ENCODE measurements at places on chromosomes 12 and 14.

- DNase-seq: no peak
Observed at GRCh38 chr12:50203691-50204090, 36.5 kb upstream of the CERS5 start.

GRCh38 chr12:53058674-53059433, 9.0 kb downstream of the TNS2 start:
- DNase-seq: no peak

- peak; percentile 18 for DNase-seq
Observed at GRCh38 chr12:100795174-100795799, 711 bp downstream of the ANO4 start.

DNA sequence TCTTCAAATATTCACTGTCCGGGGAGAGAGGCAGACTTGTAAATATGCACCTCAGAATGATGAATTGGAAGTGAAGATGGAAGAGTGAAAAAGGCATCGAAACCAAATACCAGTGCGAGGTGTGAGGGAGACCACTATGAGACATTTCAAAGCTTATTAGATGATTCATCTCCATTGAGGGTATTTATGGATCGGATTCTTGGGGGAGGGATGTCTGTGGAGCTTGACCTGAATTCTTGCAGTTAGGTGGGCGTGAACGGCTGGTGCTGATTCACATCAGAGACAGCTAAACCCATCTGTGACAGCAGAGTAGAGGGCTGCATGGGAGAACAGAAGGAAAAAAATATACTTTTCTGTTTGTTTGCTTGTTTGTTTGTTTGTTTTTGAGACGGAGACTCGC, 677.2 kb downstream of the AACS start:
- DNase-seq: peak; percentile 85

DNA sequence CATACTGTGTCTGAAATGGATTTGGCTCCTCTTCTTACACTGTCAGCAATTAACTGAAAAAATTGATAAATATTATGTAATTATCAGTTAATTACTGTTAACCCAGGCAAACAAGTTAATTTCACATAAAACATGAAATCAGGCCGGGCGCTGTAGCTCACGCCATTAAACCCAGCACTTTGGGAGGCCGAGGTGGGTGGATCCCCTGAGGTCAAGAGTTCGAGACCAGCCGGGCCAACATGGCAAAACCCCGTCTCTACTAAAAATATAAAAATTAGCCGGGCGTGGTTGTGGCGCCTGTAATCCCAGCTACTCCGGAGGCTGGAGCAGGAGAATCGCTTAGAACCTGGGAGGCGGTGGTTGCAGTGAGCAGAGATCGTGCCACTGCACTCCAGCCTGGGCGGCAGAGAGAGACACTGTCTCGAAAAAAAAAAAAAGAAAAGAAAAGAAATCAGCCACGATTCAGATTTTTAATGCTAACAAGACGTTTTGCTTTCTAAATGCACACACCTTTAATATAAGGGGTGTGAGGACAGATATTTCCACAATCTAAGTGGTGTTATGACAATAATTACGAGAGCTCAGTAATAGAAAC, 473 bp upstream of the TMEM19 start:
- no peak for DNase-seq

GRCh38 chr14:64088647-64088964, 205.6 kb downstream of the ESR2 start:
- DNase-seq: no peak

DNA sequence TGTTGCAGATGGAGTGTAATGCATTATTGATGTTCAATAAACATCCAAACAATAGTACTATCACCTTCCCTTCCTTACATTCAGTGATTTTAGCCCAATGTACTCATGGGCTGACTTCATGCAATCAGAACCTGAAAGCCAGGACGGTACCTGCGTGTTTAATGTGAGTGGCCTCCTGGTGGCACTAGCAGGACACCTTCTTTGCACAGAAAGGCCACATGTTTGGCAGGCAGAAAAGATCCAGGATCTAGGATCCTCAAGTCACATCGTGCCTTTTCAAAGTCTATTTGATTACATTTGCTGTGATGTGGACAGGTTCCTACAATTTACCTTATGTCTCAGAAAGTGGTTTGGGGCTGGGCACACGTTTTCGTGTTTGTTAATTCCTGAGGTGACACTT, 82.9 kb downstream of the NEDD1 start:
- DNase-seq: peak; percentile 7

DNA sequence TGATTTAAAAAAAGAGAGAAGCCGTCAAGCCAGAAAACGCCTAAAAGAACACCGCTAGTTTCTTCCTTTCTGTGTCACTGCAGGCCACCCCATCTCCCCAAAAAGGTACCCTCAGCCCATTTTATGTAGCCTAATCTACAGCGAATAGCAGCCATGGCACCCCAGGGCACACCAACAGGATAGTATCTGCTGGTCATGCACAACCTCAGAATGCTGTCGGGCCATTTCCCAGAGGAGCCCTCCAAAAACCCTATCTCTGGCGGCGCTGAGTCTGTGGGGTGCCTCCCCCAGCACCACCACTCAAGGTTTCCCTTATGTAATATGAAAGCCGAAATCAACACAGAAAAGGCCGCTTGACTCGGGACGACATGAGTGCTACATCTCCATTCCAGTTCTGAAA, 98.9 kb downstream of the BCL11B start:
- no peak for DNase-seq

DNA sequence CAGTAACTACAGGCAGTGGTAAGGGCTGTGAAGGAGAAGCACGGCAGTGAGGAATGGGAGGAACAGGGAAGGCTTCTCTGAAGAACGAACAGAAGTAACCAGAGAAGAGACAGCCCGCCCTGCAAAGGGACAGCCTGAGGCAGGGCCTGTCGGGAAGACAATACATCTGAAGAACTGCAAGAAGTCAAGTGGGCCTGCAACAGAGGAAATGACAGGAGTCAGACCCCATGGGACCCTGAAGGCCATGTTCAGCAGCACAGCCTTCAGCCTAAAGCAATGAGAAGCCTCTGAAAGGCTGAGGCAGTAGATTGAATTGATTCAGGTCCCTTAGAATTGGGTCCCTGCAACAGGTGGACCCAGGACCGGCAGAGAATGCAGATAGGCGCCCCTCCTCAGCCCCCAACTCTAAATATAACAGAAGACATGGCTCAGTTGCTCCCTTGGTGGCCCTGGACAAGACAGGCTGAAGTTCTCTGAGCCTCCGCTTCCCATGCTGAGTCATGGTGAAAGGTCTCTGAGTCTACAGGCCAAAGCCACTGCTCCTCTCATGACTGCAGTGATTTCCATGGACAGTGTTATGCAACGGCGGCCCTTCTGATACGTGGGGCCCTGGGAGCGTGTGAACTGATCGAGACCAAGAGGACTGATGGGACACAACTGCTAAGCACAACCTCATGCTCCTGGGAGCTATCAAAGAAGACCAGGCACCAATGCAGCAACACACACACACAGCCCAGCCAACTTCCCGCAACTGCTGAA, 10.8 kb upstream of the ACTR6 start:
- no peak for DNase-seq

DNA sequence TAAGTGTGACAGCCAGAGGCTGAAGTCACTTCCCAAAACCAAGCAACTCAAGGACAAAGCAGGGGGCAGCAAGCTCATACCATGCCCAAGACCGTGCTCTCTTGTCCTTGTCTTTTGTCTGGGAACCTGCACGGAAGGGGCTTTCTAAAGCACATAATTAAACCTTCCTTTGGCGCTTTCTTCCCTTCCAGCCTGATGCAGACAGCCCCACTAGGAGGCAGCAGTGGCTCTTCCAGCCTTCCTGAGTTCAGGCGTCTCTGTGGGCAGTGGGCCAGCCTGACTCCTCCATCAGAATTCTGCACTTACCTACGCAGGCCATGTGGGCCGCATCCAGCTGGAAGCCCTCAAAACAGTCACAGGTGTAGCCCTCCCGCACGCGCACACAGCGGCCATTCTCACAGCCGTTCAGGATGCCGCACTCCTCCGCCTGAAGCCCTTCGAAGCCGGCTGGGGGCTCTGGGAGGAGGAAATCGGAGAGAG, 7.6 kb downstream of the ISCA2 start:
- DNase-seq: peak; percentile 71

- no peak for DNase-seq
Observed at GRCh38 chr14:51145246-51145645, 50.3 kb upstream of the TRIM9 start.

- DNase-seq: no peak
Observed at GRCh38 chr12:131229426-131230339, 276.0 kb downstream of the ADGRD1 start.

DNA sequence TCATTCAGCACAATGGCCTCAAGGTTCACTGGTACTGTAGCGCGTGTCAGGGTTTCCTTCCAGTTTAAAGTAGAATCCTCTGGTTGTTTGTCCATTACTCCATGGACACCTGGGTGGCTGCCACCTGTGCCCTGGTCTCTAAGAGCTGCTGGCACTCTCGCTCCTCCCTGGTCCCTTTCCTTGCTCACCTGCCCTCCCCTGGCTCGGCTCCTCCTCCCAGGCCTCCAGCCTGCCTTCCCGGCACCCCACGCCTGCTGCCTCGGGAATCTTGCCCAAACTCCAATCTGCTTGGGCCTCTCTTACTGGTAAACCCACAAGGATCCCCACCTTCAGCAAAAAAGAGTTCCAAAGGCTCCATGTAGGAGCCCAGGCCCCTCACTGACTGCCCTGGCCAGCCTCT, 154.4 kb upstream of the DIO3 start:
- DNase-seq: no peak

GRCh38 chr14:103260629-103261124, 73.4 kb upstream of the EIF5 start:
- DNase-seq: peak; percentile 14

DNA sequence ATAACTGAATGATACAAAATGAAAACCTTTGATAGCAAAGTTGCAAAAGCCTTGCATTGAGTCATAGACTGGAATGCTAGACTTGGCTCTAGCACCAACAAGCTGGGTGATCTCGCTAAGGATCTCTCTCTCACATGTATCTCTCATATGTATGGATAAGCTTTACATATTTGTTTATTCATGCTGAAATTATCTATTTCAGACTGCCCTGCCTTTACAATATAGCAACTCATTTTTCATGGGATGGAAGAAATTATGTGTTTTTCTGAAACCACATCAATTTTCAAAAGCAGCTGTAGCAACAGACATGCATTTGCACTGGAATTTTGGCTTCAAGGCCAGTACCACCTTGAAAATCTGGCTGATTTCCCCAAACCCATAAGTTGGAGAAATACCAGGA, 11.4 kb downstream of the RERG start:
- DNase-seq: peak; percentile 87

DNA sequence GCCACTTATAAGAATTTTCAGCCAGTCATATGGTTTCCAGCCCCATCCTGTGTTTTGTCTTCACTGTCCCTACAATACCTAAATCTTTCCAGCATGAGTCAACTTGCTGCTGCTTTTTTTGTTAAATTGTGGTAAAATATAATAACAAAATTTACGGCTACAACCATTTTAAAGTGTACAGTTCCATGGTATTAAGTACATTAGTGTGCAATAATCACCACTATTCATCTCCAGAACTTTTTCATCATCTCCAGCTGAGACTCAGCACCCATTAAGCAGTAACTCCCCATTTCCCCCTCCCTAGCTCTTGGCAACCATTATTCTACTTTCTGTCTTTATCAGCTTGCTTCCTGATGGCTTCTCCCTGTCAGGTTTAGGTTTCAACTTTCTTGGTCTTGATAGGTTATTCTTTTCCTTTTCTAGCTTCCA, 39.1 kb downstream of the FRS2 start:
- DNase-seq: peak; percentile 61

DNA sequence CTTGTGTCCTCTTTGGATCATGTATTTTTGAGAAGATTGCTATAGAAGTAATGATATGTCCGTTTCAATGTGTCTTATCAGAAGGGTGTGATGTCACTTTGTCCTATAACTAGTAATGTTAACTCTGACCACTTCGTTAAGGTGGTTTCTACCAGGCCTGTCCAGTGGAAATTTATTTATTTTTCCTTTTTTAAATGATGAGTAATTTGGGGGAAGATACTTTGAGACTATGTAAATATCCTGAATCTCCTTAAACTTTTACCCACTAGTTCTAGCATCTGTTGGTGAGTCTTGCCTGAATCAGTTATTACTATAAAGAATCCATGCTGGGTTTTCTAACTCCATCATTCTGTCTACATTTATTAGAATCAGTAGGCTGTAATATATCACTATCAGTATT, 15.3 kb downstream of the EP400 start:
- no peak for DNase-seq

GRCh38 chr12:131121705-131122405, 168.1 kb downstream of the ADGRD1 start:
- DNase-seq: no peak

GRCh38 chr12:108595711-108596647, 1.9 kb downstream of the TMEM119 start:
- no peak for DNase-seq

GRCh38 chr12:4974217-4974616, 64.5 kb downstream of the KCNA1 start:
- DNase-seq: no peak

DNA sequence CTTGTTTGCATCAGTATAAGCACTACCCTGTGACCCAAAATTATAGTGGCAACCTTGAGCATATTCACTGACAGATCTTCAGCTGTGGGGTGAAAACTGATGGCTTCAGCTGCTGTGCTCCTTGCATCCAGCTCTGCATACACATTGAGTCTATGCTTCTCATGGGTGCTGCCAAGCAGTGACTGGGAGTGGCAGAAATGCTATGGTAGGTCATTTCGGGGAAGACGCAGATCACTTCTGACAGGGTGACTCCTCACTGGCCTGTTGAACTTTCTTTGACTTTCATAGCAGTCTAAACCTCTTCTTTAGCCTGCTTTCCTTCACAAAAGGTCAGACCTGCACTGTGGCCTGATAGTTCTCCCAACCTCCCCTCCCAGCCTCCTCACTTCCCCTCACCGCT, 5.6 kb upstream of the ALDH1L2 start:
- DNase-seq: no peak

- no peak for DNase-seq
Observed at GRCh38 chr12:82378997-82379396, 20.7 kb downstream of the METTL25 start.

GRCh38 chr12:106136263-106136662, 2.5 kb downstream of the NUAK1 start:
- DNase-seq: peak; percentile 76

DNA sequence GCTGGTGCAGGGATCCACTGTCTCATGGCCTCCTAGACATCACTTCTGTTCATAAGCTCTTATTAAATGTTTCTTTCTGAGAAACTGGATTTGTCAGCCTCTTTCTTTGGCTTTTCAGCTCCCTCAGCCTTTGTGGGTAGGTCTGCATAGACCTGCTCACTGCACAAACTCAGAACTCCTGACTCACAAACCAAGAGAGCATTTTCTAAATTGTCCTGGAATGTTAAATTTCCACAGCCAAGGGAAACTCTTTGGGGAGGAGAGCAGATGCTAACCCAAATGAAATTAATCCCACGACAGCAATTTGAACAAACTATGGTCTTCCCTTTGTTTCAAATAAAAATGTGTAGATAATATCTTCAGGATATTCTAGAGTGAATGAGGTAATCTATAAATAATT, 19.5 kb upstream of the CERS5 start:
- DNase-seq: peak; percentile 74

GRCh38 chr12:118650586-118650960, 274.2 kb downstream of the SUDS3 start:
- no peak for DNase-seq

DNA sequence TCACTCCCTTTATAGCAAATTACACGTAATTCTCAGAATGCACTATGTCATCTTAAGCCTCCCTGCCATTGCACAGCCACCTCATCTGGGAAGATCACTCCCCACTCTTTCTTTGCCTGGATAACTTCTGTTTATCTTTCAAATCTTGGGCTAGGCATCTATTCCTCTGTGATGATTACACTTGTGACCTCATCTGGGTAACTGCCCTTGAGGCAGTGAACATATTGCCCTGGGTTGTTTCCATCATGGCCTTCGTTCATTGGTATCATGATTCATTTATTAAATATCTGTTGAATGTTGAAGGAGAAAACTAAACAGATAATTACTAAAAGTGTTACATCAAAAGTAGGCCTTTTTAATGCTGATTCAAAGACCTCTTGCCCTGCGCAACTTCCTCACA, 26.2 kb upstream of the PDE3A start:
- peak; percentile 22 for DNase-seq

Measured in astrocyte (in vitro differentiated cells and primary cell).